ENCODE measurements at places on chromosomes 12 and 14.

GRCh38 chr12:64950711-64951298 is 126.4 kb downstream of the TBC1D30 start:
- DNase-seq, result no peak

DNA sequence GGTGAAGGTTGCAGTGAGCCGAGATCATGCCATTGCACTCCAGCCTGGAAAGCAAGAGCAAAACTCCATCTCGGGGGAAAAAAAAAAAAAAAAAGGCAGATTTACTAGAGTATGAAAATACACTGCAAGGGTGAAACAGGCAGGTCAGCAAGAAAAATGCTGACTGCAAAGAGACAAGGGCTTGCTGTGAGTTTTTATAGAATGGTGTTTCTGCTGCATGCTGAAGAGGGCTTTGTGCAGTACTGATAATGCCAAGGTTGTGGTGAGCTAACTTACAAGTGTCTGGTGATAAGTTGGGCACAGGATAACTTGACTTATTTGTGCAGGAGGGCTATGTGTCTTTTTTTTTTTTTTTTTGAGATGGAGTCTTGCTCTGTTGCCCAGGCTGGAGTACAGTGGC is 25.9 kb upstream of the SRP54 start:
- no peak for DNase-seq

DNA sequence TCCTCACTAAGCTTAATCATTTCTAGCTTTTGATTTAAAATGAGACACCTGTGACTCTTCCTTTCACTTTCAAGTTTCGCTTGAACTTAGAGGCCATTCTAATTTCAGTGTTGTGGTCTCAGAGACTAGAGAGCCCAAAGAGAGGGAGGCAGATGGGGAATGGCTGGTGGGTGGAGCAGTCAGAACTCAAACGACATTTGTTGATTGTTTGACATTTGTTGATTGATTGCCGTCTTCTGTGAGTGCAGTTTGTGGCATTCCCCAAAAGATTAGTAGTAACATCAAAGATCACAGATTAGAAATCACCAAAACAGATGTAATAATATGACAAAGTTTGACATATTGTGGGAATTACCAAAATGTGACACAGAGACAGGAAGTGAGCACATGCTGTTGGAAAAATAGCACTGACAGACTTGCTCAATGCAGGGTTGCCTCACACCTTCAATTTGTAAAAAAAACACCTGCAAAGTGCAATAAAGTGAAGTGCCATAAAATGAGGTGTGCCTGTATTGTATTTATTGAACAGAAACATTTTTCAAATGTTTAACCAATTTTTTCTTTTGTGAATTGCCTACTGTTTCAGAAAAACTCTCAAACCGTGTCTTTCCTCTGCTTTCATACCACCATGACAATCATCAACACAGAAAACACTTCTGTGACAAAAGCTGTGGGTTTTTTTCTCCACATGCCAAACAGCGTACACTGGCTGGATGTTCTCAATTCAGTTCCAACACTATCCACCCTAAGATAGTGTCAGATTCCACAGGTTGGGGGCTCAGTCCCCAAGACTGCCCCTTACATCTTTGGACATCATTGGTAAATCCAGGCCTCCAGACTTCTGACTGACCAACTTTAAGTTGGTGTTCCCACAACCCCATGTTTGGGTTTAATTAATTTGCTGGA is 376.3 kb upstream of the RGS6 start:
- peak; percentile 74 for DNase-seq

DNA sequence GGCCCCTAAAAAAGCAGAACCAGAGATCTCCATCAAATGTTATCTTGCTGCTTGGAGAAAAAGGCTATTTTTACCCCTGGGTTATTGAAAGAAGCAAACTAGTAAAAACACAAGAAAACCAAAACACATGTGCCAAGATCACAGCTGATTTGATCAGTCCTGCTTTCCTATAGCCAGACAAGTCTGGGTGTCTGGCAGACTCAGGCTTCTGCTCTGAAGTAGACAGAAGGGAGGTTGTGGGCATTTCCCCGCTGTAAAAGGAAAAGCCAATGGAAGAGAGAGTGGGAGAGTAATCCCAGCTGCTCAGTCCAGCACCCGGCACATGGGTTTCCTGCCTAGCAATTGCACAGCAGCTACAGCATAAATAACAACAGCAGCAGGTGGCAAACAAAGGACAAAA is 177.9 kb downstream of the PHLDA1 start:
- no peak for DNase-seq

All from stimulated activated CD4-positive, alpha-beta T cell treated with anti-CD3 and anti-CD28 coated beads, Interleukin-15, amount 100 ng/mL, for 24 hours (primary cell).